ENCODE measurements at places on chromosomes 4 and X.

- no peak for DNase-seq
These were observed 823 bp upstream of the MAN2B2 start for GRCh38 chr4:6573986-6574746.

DNA sequence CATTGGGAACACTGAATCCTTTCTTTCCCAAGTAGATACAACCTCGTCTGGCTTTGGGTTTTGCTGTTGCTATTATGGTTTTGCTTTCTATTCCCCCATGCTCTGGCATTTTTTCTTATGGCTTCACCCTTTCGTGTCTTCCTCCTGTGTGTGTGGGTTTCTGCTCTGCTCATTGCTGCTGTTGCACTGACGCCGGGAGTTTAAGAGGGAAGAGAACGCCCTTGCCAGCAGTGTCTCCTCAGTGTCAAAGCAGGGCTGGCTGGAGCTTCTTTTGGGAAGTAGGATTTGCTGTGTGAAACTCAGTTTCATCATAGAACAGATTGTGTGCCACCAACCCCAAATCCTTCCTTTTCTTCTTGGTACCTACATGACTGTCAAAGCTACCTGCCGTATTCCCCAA, 63.7 kb downstream of the CLDN22 start:
- DNase-seq = no peak

GRCh38 chrX:72399816-72400215, 94.1 kb upstream of the CITED1 start:
- no peak for DNase-seq

- DNase-seq = peak; percentile 26
These were observed 508.1 kb upstream of the ARX start for GRCh38 chrX:25523574-25524540.

GRCh38 chrX:87005183-87005582, 512.4 kb upstream of the KLHL4 start:
- DNase-seq = no peak

- no peak for DNase-seq
These were observed 196.8 kb downstream of the AFAP1 start for GRCh38 chr4:7742807-7743280.

- no peak for DNase-seq
These were observed 72.9 kb downstream of the ADAMTS3 start for GRCh38 chr4:72496119-72496518.

GRCh38 chr4:81604683-81605218, 133.0 kb upstream of the RASGEF1B start:
- no peak for DNase-seq

DNA sequence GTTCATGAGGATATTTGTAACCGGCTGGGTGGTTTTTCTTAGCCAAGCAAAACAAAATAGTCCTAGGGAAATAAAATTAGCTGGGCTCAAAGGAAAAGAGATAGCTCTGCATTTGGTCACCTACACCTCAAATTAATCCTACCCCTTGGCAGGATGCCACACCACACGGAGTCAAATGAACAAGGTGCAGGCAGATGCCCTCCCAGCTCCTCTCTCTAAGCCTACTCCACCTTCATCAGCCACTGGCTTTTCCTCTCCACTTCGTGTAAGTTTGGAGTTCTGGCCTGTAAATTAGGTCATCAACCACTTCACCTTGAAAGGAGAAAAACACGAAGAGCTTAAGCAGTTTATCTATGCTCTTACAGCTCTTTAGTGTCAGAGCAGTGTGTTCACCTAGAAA, 1.4 kb downstream of the DDIT4L start:
- DNase-seq = no peak

DNA sequence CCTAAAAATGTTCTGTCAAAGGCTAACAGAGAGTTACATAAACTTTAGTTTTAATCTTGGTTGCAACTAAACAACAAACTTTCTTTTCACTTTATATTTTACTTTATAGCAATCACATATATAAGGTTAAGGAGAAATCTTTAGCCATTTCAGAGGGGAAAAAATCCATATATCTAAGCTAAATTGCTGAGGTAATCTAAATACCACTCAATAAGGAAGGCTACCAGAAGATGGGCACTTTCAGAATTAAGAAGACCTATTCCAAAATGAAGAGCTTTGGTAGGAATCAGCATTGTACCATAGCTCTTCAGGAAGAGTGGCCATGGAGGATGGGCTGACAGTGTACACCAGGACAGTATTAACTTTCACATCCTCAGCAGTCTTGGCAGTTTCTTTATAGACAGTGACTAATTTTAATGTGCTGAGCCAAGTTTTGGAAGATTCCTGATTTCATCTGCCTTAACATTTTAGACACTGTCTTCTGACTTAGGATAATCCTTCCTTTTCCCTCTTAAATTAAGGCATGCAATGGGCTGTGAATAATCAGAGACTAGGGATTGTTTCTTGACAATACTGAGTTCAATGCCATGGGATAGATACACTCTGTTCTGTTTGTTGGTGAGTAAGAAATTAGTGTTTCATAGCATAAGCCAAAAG, 7.1 kb downstream of the FAT4 start:
- DNase-seq = no peak
